ENCODE measurements at places on chromosomes 5 and 9. TPM values are rescaled to one million over a fixed set of nuclear protein-coding genes. Genes with fewer than 3 reads are reported as not detected.

TOR1B gene
- 20.0 TPM for total RNA-seq

GRXCR2 gene
- total RNA-seq, result not detected

KCNT1 gene
- total RNA-seq, result not detected

SURF6 gene
- total RNA-seq, result 14.3 TPM

GPR151 gene
- not detected for total RNA-seq

HMHB1 gene
- not detected for total RNA-seq

CCDC192 gene
- 2.0 TPM for total RNA-seq

All from pericardium fibroblast (primary cell).